Pulmonary artery endothelial cell (primary cell): ENCODE measurements at places on chromosomes 3 and 15. TPM values are rescaled to one million over a fixed set of nuclear protein-coding genes. Genes with fewer than 3 reads are reported as not detected.

Gene OR5H2
- not detected in 2 replicates for total RNA-seq

DNA sequence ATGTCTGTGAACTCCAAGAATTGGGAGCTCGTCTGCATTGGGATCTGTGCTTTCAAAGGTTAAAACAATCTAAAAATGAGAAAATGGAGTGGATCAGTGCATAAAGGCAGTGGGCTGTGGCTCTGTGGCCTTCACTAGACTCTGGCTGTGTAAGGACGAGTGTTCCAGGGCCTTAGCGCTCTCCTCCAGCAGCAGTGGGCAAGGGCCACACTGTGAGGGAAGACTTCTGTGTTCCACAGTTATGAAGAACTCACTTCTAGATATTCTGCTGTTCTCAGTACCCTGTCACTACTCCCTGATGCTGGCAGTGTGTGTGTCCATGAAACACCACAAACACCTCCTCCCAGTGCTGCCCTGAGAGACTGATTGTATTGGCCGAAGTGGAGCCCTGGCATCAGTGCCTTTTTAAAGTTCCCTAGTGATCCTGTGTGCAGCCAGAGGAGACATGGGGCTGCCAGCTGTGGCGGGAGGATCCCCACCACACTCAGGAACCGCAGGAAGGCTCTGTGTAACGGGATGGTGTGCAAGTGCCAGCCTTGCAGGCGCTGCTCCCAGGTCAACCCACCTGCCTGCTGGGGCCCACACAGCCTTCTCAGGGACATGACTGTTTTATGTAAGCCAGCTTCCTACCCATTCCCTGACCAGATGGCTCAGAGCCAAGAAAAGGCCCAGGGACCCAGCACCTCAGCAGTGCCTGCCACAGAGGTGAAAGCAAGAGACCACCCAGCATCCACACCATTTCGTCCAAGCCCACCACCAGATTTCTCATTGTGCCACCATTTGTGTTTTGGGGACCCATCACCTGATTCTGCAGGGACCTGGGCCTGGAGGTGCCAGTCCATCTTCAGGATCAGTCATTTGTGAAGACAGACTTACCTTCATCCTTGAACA, 40.4 kb downstream of the ABTB1 start:
- no peak for DNase-seq

GRCh38 chr3:177484206-177484605, 286.9 kb upstream of the TBL1XR1 start:
- DNase-seq: no peak

DNA sequence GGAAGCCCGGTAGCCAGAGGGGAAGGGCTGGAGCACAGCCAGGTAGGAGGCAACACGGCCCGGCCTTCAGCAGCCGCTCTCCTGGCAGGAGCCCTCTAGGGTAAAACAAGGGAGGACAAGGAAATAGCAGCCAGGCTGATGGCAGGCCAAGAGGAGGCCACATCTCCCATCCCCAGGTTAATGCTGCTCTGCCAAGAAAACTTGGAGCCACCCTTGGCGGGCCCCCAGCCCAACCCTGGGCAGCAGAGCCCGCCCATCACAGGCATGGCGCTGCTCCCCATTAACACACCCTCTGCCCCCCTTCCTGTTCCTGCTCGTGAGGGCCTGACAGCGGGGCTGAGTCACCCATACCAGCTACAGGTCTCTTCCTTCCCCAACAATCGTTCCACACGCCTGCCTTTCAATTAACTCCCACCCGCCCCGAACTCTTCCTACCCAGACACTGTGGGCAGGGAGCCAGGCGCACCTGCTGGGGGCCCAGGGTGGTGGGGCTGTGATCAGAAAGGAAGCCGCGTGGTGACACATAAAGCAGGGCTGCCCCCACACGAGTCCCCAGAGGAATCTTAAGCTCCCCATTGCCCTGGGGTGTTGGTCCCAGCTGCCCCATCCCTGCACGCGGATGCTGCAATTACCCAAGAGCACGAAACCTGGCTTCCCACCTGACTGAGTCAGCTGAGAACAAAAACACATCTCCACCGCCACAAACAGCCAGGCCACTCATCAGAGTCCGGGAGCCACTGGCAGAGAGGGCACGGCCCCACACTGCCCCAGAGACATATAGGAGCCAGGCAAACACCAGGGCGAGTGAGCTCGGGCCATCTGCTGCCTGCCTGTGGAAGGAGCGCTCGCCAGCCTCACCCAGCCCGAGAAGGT, at the start of gene C15orf62:
TSS of gene C15orf62 (plus strand) at position 707 of the 873 bp plus-strand sequence. CDS start 516 bp downstream, outside the sequence.
- DNase-seq: no peak

DNA sequence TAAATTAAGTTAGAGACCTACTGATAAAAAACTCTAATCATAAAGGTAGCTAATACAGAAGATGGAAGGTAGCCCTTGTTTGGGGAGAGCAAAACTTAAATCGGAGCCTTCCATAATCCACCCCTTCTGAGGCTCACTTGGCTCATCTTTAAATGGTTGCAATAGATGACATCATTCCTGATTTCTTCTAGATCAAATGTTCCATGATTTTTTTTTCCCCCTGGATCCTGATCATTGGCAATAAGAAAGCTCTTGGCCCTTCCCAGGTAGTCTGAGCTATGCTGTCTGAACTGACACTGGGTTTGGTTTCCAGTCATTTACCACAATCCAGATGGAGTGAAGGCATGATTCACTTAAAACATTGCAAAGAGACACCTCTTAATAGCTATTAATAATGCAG, 92.5 kb downstream of the PIK3R4 start:
- DNase-seq: no peak

DNA sequence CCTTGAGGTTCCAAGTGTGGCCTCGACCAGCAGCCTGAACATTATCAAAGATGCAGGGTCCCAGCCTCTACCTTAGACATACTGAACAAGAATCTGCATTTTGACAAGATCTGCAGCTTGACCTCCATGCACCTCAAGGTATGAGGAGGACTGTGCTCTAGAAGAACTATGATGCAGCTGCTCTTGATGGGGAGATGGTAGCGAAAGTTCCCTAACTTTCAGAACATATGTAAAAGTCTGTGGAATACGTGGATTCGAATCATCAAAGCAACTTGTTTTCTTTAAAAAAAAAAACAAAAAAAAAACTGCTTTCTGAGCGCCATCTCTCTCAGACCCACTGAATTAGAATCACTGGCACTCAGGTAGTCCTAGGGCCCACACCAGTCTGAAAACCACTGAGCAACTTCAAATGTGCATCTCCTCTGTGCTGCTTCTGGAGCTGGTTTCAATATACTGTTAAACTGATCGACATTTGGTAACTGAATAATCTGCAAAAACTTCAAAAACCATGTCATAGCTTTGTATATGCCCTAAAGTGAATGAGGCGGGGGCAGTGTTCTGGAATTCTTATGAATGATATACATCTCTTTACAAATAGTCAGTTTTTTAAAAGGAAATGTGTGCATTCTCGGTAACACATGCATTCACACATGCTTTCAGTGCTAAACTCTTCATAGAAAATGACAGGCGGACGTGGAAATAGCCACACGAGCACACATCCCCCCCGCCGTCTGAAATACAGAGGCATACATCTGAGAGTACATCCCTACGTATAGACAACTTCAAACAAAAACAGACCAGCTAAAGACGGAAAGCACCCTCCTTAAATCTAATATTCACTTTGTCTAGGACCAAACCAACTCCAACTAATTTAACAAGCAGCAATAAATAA, 128.8 kb downstream of the FOXP1 start:
- DNase-seq: no peak

Gene UCN2
- 0.07 TPM in 1 of 2 replicates, not detected in the other for total RNA-seq

Gene CGNL1
- 43.8 and 50.1 TPM in 2 replicates for total RNA-seq

DNA sequence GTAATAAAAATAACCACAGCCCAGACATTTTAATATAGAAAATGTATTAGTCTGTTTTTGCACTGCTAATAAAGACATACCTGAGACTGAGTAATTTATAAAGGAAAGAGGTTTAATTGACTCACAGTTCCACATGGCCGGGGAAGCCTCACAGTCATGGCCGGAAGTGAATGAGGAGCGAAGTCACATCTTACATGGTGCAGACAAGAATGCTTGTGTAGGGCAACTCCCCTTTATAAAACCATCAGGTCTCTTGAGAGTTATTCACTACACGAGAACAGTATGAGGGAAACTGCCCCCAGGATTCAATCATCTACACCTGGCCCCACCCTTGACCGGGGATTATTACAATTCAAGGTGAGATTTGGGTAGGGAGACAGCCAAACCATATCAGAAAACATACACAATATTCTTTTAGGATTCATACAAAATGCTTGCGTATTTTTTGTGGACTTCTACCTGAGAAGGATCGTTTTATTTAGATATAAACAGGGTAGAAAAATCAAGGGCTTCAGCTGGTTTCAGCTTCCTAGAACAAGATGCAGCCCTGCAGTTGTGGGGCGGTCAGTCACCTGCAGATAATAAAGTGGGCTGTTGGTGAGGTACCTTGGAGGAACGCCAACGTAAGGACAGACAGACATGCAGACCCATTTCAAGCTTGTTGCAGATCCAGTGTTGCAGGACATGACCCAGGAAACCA, 101.9 kb downstream of the TNIK start:
- DNase-seq: no peak

DNA sequence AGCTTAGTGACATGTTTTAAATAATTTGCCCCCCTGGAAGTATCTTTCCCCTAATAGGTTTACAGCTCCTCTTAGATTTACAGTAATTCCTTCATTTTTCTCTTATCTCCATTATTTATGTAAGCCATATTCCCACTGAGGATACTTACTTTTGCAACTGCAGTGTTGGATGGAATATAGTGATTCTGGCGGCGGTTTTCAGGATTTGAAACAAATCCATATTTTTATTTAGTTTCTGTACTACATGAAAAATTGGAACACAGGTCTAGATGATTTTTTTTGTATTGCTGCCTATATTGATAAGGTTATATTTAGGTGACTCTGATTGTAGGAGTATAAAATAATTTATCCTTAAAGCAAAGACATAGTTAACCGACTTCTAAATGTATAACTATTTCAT, 391.6 kb upstream of the SUCLG2 start:
- no peak for DNase-seq

DNA sequence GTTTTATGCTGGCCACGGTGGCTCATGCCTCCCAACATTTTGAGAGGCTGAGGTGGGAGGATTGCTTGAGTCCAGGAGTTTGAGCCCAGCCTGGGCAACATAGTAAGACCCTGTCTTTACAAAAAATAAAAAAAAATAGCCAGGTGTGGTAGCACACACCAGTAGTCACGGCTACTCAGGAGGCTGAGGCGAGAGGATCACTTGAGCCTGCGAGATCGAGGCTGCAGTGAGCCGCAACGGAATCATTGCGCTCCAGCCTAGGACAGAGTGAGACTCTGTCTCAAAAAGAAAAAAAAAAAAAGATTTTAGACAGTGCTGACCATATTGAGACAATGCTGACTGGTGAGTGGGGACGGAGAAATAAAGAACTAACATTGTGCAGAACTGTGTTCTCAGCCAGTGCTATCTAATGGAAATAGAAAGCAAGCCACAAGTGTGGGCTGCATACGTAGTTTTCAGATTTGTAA, 67.2 kb downstream of the ST6GAL1 start:
- no peak for DNase-seq

- no peak for DNase-seq
These were observed 160.1 kb upstream of the IL12A start for GRCh38 chr3:159828542-159828943.

- DNase-seq: no peak
These were observed 84.7 kb downstream of the AGBL1 start for GRCh38 chr15:86164232-86164898.

- peak; percentile 75 for DNase-seq
These were observed 26.9 kb downstream of the BMF start for GRCh38 chr15:40081691-40082194.

- no peak for DNase-seq
These were observed 156.7 kb downstream of the RAB11A start for GRCh38 chr15:66025972-66026371.

DNA sequence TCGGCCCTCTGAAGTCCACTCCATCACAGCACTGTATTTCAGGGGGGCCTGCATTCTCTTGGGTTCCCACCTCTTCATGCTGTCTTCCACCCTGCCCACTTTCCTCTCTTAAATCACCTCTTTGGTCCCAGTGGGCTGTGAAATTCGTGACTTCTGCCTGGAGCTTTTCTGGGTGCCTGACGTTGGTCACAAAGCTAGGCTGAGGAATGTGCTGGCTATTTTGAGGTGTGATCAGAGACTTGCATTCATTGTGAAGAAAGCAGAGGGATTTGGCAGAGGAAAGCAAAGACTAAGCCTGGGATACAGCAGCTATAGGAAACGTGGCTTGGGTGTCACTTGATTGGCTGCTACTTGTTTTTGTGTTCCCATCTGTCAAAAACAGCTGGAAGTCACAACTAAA, 202.5 kb downstream of the SATB1 start:
- DNase-seq: no peak

GRCh38 chr3:185702262-185703225, 116.4 kb downstream of the SENP2 start:
- DNase-seq: no peak

Gene NEK11
- 2.1 and 2.2 TPM in 2 replicates for total RNA-seq

Gene OIP5
- total RNA-seq: 7.3 and 13.2 TPM in 2 replicates

DNA sequence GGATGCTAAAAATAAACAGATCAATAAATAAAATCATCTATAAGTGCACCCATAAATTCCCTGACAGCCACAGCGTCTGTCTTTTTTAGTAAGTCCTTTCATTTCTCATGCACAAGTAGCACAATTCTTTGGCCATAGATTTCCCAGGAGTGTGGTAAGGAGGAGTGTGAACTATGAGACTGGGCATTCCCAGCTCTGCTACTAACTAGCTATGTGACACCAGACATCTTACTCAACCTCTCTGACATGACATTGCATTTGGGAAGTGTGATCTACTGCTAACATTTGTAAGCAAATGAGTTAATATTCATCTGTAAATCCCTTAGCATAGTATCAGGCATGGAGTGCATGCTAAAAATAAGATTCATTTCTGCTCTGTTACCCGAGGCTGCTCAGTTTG, 301.7 kb downstream of the NTRK3 start:
- no peak for DNase-seq

DNA sequence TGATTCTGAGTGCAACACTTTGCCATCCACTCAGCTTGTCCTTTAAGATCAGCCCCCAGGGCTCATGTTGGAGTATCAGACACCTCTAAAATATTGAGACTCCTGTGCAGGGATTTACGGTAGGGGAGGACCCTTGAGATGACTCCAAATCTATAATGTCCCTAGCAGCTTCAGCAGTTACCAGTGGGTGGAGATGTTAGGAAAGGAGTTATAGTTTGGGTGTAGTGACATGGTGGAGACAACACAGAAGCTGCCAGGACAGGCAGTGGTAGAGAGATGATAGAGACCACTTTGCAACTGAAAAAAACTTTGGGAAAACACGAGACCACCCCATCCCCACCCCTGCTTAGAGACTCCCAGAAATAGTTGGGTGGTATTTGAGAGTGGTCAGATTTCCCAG, 43.3 kb upstream of the GSK3B start:
- DNase-seq: no peak

GRCh38 chr3:161263057-161263456, 41.9 kb downstream of the NMD3 start:
- no peak for DNase-seq

- no peak for DNase-seq
These were observed 55.8 kb upstream of the CTNNB1 start for GRCh38 chr3:41143421-41144031.

Gene ZNF148
- total RNA-seq: 24.1 and 36.6 TPM in 2 replicates

DNA sequence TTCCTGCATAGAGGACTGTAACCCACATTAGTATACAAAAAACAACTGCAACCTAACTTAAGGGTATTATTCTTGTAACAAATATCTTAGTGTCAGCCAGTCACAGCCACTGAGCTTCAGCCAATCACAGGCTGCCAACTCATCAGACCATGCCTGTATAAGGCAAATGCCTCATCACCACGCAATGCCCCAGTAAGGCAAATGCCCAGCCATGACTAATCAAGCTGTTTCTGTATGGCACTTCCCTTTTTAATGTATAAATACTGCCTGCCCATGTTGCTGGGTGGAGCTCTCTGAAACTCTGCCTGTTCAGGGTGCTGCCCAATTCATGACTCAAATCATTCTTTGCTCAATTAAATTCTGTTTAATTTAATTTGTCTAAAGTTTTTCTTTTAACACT, 18.4 kb upstream of the GABRA5 start:
- DNase-seq: no peak
